Activated CD4-positive, alpha-beta T cell treated with anti-CD3 and anti-CD28 coated beads for 1 hour (primary cell): ENCODE measurements at places on chromosomes 7 and 10.

DNA sequence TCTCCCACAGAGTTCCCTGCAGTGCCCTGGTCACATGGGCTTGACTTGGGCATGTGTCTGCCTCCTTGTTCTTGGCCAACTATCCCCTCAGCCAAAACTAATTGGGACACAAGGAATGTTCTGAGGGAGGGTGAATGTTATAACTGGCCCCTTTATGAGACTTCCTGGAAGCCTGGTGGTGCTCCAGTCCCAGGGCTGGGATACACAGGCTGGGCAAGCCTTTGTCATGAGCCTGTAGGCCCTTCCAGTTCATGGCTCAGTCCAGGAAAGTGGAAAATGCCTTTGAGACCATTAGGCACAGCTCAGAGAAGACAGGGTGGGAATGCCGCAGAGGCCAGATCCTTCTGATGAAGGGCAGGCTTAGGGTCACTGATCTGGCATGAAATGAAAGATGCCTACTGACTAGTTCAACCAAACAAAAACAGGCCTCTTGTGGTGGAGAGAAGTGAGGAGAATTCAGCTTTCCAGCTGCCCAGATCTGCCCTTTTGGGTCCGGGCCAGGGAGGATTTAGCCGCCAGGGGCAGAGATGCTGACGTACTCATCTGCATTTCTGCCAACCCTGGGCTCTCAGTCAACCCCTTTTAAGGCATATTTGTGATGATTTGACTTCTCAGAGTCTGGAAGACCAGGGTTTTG is 961.5 kb downstream of the KCNMA1 start:
- no peak for DNase-seq

GRCh38 chr10:111323389-111323966 is 246.6 kb downstream of the ADRA2A start:
- no peak for DNase-seq

GRCh38 chr7:80942261-80943041 is 23.6 kb upstream of the SEMA3C start:
- DNase-seq: no peak

DNA sequence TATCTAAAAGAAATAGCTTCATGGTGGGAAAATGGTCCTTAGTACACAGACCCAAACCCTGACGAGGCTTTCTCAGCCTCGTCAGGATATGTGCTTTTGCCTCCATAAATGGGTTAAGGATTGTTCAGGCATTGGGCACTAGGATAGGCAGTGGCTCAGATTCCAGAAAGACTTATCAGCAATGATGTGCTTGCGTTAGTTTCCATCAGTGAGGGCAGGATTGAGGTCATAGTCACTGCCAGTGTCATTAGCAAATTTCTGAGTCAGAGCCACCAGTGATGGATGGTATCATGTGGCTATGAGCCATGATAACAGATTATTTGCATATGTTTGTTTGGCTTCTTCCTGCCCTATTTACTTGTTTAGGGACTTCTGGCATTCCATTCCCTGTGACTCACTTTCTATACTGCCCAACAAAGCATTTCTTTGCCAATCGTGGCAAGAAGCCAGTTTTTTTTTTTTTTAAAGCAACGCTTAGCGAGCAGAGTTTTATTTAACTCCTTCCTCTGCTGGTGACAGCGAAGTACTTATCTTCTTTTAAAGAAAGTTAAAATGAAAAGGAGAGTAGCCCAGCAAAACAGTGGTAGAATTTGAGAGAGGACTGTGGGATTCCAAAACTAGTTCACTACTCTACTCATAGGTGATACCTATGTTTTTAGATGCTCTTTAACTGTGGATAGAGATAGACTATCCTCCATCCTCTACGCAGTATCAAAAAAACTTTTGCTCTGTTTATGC is 44.4 kb downstream of the MYPN start:
- no peak for DNase-seq

DNA sequence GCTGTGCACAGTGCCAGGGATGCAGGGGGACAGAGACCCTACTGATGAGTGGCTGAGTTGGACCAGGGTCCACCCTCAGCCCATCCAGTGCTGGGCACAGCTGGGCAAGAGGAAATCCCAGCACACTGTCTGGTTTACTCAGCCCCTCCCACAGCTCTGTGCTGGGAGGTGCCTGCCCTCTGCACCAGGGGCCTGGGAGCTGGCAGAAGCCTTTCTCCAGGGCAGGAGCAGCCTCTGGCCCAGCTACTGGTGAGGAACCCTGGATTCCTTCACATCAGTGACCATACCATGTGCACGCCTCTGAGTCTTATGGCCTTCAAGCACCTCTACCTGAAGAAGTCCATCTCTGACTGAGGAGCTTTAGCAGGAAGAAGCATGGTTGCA is 25.9 kb upstream of the C10orf71 start:
- DNase-seq: no peak

DNA sequence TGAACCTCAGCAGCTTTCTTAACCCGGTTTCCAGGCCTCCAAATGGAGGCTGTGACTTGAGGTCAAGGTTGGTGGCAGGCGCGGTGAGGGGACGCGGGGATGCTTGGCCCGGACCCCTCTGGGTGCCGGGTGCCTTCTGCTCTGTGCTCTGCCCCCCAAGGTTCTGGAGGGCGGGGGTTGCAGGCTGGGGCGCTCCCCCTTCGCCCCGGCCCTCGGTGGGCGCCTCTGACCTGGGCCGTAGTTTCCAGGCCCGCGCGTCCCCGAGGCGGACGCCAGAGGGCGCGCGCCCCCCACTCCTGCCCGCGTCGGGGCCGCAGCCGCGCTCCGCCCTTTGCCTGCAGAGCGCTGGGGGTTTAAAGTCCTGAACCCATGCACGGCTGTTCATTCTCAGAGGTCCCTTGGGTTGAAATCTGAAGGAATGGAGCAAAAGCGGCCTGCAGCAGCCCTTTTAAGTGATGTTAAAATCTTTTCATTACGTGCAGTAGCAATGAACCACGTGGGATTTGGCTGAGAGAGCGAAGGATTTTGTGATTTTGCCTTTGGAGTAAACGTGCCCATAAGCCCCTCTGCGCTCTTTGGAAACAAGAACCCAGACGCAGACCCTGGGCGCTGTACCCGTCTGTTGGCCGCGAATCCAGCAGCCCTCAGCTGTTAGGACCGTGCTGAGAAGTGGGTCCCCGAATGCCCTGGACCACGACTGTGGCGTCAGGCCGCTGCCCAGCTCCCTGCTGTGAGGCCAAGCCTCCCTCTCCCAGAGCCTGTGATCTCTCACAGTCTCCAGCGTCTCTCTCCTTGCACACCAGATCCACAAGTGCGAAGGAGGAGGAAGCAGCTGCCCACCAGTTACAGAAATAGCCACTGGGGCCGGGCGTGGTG is 135.0 kb downstream of the ACTR3B start:
- DNase-seq: no peak
